Stimulated activated CD4-positive, alpha-beta T cell treated with anti-CD3 and anti-CD28 coated beads, Interleukin-4, amount 100 ng/mL, for 48 hours (primary cell): ENCODE measurements at places on chromosomes 7 and 10.
A peak's percentile ranks its signal among the peaks of the same experiment; 100 is the strongest.

DNA sequence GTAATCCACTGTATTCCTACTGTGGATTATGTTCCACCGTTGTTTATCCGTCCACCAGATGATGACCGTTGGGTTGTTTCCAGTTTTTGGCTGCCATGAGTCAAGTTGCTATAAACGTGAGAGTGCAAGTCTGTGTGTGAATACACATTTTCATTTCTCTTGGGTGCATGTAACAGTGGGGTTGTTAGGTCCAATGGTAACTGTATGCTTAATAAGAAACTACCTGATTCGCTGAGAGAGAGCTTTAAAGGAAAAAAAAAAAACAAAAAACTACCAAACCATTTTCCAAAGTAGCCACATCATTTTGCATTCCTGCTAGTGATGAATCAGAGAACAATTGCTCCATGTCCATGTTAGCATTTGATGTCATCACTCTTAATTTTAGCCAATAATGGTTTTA is 15.9 kb downstream of the UBN2 start:
- no peak for DNase-seq

- DNase-seq, result no peak
Observed at GRCh38 chr10:49389361-49389933, 6.4 kb downstream of the DRGX start.

DNA sequence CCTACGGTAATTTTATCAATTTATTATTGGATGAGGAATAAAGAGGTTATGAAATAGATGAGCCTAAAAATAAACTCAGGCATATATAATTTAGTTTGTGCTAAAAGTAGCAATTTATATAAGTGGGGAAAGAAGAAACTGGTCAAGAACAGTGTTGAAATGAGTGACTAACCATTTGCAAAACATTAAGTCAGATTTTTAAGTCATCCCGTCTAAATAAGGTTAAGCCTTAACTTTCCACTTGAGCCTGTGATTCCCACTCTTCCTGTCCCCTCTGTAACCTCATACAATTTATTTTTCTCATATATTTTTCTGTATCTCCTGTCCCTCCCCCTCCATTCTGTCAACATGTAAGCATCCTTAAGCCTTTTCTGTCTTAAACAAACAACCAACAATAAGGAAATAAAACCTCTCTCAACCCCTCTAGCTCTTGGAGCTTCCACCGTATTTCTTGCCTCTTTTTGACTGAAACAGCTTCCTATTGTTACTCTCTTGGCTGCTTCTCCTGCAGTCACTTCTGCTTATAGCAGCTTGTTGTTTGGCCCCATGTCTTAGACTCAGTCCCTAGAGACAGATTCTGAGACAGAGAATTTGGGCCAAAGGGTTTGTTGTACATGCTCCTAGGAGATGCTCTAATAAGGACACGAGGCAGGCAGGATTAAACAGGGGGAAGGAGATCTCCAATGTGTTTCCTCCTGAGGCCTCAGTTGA is 109.7 kb downstream of the GNAI1 start:
- no peak for DNase-seq

GRCh38 chr10:6249698-6250097 is 47.0 kb downstream of the PFKFB3 start:
- DNase-seq, result no peak

DNA sequence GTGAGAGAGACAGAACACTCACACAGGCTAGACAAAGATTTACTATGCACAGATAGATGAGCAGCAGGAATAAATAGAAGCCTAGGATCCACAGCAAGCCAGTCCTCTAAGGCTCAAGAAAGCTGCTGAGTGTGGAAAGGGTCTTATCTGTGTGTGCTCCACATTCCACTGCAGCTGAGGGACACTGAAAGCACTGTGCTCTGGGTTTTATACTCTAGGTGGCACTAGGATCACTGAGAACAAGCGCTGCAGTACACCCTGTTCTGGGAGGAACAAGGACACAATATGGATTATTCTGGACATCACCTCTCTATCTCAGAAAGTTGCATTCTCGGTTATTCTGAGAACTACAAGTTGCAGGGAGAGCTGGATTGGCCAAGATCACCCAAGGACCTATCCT is 4.9 kb upstream of the KLHL7 start:
- no peak for DNase-seq

- DNase-seq, result no peak
Observed at GRCh38 chr10:79073784-79074432, 5.1 kb downstream of the ZMIZ1 start.

GRCh38 chr7:64874114-64874513 is 29.0 kb upstream of the ZNF273 start:
- DNase-seq, result no peak

DNA sequence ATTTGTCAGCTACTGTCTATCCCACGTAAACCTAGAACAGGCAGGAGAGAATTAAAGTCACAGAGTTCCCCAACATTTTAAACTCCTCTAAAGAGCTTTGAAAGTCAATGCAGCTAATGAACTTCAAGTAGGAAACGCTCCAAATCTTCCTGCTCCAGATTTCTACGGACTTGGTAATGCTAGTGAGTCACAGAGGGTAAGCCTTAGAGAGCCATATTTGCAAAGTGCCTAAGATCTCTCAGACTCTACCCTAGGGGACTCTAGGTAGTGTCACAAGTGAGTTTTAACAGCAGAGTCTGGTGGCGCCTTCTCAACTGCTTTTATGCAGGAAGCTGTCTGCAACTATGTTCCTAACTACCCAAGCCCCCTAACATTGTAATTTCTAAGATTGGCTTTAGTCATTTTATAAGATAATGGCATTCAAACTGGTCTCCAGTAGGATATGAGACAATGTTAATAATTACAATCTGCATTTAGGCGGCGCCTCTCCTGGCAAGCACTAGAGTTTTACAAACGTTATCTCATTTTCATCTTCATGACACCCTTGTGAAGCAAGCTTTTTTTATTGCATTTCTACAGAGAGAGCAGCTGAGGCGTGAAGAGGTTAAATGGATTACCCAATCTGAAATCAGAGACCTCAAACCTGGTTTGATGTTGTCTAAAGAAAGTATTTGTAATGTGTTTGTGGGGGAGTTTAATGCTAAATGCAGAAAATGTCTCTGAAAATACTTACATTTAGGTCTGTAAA is 22.0 kb upstream of the FZD1 start:
- DNase-seq, result no peak

DNA sequence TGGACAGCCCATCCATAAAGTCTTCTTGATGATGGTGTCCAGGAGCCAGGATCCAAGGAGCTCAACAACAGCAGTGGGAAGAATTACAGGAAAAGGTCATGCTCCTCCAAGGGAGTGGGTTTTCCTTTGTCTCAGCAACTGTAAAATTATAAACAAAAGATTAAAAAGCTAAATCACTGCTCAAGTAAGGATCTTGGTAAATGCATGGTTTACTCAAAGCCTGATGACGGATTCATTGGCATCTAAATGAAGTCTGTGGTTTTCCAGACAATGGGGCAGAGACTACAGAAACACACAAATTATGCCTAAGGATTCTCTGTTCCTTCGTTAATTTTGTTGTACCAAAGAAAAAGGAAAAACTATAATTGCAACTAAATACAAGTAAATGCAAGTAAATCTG is 36.4 kb upstream of the DLX6 start:
- DNase-seq, result no peak

DNA sequence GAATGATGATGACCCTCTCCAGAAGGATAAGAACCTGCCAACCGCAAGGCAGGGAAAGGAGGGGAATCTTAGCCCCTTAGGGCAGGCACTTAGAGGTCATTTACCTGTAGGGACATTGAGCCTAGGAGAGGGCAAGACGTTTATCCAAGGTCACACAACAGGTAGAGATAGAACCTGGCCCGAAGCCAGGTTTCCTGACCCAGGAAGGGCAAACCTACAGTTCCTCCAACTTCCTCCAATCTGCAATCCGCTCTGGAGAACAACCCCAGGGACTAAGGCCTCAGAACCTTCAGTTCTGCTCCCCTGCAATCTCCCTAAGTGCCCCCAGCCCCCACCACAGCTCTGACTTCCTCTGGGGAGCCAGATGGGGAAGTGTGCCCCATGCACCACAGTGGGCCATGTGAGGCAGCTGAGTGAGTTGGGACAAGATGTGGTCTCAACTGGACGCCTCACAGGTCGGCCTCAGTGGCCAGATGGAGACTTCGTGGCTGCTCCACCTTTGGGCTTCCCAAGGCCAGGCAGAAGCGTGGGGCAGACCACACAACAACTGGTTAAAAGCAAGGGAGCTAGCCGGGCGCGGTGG is 1.4 kb upstream of the PSAP start:
- DNase-seq, result no peak

DNA sequence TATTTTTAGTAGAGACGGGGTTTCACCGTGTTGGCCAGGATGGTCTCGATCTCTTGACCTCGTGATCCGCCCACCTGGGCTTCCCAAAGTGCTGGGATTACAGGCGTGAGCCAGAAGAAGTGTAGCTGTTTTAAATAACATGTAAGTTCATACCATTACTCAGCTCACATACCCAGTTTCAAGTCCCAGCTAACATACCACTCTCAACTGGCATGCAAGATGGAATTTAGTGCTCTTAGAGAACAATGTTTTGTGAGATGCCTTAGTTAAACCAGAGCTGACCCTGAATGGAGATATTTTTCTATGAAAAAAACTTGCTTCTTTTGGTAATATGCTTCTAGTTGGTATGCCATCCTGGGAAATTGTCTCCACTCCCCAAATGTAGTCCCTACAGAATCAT is 37.3 kb downstream of the HBP1 start:
- DNase-seq, result no peak

DNA sequence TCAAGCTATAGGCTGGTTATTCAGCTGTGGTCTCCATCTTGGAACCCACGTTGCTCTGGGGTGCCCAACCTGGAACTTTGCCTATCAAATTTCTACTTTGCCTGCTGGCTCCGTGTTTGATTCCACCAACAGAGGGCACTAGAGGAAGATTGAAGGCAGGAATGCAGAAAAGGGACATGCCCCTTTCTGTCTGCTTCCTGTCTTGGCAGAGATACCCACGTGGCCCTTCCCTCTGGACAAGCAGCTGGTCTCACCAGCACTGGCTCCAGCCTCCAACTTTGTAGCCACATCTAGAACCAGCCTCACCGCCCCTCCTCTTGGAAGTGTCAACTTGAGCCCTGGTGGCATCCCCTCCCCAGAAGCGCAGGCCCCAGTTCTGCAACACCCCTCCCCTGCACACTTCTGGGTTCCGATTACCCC is 52.1 kb upstream of the ZNF438 start:
- peak; percentile 62 for DNase-seq

DNA sequence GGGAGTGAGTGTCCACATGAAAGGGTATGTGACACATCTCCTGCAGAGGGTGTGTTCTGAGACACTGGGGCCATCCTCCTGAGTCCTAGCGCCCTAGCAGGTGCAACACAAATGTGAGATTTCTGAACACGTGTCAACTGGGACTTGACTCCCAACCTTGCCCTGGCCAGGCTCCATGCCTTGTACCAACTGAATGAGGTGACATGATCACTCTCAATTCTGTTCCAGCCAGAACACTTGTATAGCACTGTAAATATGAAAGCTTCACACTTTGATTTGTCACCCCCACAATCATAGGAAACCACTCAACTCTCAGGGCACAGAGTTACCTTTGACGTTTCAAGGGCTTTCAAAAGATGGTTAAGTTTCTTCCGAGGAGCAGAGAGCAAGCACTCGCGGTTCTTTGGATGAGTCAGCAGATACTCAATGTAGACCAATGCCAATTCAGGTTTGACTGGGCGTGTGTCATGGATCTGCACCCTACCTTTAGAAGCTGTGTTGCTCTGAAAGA is 48.6 kb downstream of the NCAPG2 start:
- DNase-seq, result peak; percentile 42

DNA sequence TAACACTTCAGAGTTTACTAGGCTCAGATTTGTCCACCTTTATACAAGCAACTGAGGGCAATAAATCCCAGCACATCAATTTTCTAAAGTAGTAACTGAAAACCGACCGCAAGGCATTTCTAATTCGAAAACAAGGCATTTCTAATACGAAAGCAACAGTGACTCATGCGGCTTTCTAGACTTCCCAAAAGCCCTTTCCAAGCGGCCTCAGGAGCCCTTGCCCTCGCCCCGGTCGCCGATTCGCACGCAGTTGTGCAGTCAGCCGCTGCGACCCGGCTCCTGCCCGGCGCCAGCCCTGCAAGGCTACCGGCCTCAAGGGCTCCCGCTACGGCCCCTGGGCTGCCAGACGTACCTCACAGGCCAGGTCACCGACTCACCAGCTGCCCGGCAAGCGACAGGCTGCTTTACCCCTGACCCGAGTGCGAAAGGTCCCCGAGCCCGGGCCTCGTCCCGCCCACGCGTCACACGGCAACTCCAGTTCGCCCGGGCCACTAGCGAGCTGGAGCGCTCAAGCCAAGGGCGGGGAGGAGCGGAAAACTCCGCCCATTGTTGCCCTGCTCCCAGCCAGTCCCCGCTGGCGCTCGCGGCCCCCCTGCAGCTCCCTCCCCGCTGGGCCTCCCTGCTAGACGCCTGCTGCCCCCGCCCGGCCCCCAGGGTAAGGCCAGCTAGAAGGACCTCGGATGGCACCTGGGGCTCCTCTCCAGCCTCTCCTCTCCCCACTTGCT is 7.3 kb downstream of the NCOA4 start:
- peak; percentile 84 for DNase-seq

GRCh38 chr10:71333129-71333887 is 14.2 kb downstream of the SLC29A3 start:
- no peak for DNase-seq

GRCh38 chr10:128884496-128885072 is 582.5 kb upstream of the MGMT start:
- DNase-seq, result no peak

GRCh38 chr10:11157292-11158076 is 139.8 kb downstream of the CELF2 start:
- DNase-seq, result no peak

- no peak for DNase-seq
Observed at GRCh38 chr10:108450280-108450679, 1285.8 kb upstream of the SORCS1 start.

GRCh38 chr10:24851629-24852028 is 100.8 kb downstream of the PRTFDC1 start:
- no peak for DNase-seq

GRCh38 chr7:5143935-5144903 is 45.8 kb upstream of the WIPI2 start:
- DNase-seq, result peak; percentile 31

GRCh38 chr10:124918191-124918830 is 23.6 kb upstream of the ZRANB1 start:
- no peak for DNase-seq

- DNase-seq, result no peak
Observed at GRCh38 chr7:45455662-45456061, 118.5 kb upstream of the ADCY1 start.

DNA sequence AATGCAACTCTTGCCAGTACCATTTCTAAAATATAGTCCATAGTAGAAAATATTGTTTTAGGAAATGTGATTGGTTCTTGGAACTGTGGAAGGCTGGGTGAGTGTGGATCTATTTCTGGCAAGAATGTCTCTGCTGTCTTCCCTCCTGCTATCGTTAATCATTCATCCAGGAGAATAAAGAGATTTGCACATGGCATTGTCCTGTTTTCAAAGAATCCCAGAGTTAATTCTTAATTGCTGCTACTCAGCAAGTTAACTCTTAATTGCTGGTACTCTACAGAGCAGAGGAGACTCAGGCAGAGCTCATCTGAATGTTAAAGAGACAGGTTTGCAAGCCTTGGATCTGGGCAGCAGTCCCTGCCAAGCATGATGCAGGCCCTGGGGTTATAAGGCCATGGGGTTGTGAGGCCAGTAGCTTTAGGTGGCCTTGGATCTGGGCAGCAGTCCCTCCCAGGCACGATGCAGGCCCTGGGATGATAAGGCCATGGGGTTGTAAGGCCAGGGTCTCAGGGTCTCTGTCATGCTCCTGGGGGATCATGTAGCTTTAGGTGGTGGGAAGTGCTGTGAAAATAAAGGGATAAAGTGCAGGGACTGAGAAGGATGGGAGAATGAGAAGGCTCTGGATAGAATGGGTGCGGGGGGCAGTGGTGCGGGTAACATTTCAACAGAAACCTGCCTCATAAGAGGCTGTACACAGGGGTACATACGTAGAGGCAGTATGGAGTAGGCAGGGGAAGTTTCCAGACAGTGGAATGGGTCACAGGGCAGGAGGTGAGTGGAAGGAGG is 162.3 kb downstream of the SVIL start:
- DNase-seq, result no peak
